GM19239 (cell line): ENCODE measurements at places on chromosomes 12 and 14.

DNA sequence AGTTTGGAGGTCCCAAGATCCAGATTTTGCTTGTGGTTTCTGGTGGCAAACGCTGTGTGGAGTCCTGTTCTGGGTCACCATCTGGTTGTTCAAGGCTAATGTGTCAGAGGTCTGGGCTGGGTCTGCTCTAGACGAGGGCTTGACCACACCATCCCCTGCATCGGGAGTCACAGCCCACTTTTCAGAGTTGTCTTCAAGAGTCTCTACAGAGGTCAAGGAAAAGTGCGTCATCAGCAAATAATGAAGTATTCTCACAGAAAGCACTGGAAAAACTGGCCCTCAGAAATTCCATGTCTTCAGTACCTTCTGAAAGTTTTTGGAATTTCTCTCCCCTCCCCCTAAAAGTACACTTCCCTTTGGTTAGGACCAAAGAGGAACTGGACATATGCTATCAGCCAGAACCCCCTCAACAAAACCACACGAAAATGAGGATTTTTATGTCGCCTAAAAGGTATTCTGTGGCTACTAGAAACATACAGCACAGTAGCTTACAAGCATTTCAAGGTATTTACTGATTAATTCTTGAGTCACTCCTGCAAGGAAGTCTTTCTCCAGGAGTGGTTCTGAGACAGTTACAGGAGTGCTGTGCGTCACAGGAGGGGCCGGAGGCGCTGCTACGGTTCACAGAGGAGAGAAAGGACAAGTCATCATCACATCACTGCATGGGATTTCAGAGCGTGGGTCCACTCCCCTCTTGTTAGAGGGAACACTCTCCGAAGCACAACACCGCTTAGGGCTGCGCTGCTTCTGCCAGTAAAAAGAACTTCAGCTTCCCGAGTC lies 35.4 kb downstream of the RAD52 start:
- no peak for DNase-seq

GRCh38 chr12:108378926-108379325 lies 39.8 kb upstream of the CMKLR1 start:
- no peak for DNase-seq

DNA sequence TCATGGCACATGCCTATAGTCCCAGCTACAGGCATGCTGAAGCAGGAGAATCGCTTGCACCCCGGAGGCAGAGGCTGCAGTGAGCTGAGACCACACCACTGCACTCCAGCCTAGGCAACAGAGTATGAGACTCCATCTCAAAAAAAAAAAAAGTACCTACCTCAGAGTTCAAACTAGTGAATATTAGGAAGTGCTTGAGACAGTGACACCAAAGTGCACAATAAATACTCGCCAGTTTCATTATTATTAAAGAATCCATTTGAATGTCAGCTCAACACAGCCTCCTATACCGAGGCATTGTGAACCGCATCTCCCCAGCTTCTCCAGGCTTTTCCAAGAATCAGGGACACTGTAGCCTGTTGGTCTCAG lies 5.0 kb downstream of the GAPDH start:
- no peak for DNase-seq

- no peak for DNase-seq
These were observed 410.3 kb upstream of the LMO3 start for GRCh38 chr12:17016116-17016864.

DNA sequence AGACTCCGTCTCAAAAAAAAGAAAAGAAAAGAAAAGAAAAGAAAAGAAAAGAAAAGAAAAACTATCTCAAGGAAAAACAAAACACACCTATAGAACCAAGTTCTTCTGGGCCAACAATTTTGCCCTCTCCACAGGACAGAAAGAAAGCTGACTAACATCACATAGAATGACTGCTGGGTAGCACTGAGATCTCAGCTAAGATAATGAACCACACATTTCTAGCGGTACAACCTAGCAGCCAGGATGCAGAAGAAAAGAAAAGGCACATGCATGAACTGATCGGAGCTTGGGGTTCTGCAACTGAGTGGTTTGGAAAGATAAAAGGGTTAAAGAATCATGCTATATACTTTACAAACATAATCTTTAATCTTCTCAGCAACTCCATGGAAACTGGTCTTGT lies 19.5 kb downstream of the TMED10 start:
- no peak for DNase-seq

- no peak for DNase-seq
These were observed 7.4 kb downstream of the INHBC start for GRCh38 chr12:57441846-57442427.

DNA sequence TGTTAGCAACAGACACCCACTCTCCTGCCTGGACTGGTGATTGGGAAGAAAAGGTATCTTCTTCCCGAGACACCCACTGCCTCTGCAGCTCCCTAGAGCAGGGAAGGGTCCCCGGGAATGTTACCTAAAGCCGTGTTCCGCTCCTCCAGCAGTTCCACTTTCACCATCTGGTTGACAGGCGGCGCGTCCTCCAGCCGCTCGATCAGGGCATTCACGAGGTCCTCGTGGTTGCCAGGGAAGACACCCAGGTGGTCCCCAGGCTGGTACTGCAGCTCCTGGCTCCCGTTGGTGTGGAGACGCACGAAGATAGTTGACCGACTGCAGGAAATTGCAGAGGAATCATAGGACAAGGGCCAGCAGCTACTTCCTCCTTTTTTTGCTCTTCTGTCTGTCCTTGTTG lies 44.2 kb upstream of the FBXO21 start:
- DNase-seq = no peak

GRCh38 chr12:7433276-7433822 lies 10.6 kb downstream of the CD163L1 start:
- no peak for DNase-seq

DNA sequence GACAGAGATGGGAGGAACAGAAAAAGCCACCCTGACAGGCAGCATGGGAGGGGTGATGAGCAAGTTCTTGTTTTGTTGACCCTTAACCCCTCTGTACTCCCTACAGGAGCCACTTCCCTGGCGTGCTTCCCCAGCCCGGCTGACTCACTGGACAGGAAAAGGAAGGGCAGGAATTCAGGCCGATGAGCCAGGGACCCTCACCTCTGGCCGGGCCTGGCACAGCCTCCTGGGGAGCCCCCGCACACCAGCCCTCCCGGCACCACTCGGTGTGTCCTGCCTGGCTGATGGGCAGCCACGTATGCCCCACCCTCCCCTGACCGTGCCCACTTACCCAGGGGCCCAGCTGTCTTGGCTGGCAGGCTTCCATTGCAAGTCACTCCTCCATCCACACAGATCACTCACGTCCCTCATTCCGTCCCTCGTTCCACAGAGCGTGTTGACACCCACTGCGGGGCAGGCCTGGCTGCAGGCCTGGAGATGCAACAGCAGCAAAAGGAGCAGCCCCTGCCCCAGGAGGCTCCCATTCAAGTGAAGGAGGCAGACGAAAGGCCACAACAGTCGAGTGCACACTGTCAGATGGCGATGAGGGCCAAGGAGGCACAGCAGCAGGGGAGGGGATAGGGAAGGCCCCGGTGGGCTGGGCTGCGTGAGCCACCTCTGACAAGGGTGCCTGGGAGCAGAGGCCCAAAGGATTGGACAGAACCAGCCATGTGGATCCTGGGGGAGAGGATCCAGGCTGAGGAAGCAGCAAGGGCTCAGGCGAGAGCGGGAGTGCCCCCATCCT lies 19.7 kb upstream of the CD9 start:
- DNase-seq = no peak

DNA sequence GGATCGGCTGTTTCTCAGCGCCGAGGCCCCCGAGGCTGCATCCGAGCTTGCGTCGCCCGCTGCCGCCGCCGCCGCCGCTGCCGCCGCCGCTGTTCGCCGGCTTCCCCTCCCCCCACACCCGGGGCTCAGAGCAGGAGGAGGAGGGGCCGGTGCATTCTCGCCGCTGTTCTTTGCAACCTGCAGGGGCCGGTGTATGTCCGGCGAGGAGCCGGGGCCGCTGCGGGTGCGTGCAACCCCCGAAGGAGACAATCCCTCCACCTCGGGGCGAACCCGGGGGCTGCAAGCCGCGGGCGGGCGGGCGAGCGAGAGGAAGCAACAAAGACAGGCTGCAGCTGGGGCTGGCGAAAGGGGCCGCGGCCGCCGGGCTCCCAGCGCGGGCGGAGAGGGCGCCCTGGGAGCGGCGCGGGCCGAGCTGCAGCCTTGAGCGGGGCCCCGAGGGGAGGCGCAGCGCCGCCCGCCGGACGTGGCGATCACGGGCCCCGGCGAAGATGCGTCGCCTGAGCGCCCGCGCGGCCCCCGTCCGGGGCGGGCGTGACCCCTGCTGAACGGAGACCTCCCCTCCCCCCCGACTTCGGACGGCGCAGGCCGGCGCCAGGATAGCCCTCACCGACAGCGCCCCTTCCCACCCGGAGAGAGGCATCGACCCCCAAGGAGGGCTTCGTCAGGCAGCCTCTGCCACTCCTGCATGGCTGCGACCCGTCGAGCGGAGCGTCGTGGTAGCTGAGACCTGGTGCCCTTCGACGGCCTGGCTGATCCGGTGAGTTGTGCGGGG lies 702 bp downstream of the FAM222A start:
- peak; percentile 62 for DNase-seq

GRCh38 chr14:31142455-31143087 lies 65.0 kb downstream of the HECTD1 start:
- no peak for DNase-seq

- DNase-seq = no peak
These were observed 5.0 kb upstream of the RAB21 start for GRCh38 chr12:71749666-71750065.
